Spleen (tissue), 13 donors: ENCODE measurements at places on chromosomes 5 and 9.

DNA sequence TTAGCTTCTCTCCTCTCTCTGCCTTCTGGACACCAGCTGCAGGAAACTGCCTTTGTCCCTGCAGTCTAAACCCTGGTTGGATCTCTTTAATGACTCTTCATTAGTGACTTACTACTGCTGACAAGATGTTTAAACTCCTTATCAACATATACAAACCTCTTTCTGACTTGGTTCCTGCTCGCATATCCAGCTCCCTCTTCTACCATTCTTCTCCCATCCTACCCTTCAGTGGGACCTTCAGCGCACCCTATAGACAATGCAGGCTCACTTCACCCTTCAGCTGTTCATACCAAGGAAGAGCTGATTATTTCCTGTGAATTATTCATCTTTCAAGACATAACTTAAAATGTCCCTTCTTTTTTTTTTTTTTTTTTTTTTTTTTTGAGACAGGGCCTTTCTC, 436.5 kb downstream of the KIAA0825 start:
- no peak for DNase-seq

DNA sequence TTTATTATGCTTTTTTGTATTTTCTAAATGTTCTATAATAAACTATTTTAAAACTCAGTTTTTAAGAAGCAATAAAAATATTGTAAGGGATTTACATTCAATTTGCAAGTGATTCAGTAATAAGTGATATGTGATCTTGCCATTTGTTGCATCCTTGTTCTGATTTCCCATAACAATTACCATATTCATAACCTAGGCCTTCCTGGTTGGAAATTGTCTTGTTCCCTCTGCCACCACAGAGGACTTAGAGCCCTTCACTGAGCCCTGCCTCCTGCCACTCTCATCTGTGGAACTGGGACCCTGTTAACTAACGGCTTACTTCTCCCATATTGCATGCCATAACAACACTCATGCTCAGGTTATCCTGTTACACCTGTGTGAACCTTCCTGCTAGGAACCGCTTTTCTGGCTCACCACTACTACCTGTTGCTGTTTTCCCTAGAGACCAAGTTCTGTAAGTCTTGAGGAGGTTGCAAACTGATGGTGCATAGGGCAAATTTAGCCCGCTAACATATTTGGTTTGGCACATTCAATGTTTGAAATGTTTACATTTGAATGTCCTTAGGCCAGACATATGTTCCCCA, 32.9 kb upstream of the DTWD2 start:
- DNase-seq, result no peak

DNA sequence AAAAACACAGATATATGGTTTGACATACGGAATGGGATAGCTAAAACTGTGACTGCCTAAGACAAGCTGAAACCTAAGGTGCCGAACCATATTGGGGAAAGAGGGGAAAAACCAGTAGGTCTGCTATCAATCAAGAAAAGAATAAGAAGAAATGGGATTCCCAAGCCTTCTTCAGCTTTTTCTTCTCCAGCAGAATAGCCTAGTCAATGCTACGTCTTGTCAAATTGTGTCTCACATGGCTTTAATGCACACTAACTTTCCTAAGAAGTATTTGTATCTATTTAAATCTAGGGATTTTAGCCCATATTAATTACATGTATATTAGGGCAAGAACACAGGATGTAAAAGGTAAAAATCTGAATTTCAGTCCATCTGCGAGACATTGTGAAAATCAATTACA, 797 bp upstream of the FBXO38 start:
- no peak for DNase-seq

GRCh38 chr9:129574911-129575585, 45.9 kb downstream of the C9orf50 start:
- no peak for DNase-seq

DNA sequence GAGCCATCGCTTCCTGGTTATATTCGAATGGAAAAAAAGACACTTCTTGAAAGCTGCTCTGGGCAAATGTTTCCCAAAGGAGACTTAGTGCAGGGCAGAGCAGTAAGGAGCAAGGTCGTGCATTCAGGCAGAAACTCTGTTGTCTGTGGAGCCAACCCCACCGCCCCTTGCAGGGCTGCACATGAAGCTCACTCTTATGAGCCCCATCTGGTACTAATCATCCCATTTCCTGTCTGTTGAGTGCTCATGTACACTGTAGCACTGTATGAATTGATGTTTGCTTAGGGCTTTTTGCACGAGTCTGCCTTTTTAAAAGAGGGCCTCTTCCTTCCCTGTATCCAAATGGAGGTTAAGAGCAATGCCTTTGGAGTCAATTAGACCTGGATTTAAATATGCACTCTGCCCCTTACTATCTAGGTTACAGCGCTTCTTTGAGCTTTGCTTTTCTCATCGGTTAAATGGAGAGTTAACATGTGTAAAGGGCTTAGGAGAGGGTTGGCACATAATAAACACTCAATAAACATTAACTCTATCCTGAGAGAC, 25.4 kb downstream of the HMHB1 start:
- DNase-seq, result no peak

- DNase-seq, result no peak
Observed at GRCh38 chr5:172245703-172246125, 37.9 kb downstream of the UBTD2 start.

DNA sequence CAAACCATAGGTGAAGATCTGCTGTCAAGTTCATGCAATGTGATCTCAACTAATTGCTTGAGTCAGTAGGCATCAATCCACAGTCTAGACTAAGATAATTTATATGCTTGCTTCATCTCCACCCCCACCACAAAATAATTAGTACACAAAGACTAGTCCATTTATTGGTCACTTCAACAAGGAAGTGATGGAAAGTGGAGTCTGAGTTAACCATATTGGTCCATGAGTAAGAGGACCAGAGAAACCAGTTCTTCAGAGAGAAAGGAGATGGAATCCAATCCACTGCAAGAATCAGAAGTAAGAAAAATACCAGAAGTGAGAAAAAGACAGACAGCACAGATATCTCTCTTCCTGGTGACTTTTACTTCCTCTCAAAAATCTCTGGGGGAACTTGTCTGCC, 366.5 kb downstream of the CHSY3 start:
- no peak for DNase-seq

DNA sequence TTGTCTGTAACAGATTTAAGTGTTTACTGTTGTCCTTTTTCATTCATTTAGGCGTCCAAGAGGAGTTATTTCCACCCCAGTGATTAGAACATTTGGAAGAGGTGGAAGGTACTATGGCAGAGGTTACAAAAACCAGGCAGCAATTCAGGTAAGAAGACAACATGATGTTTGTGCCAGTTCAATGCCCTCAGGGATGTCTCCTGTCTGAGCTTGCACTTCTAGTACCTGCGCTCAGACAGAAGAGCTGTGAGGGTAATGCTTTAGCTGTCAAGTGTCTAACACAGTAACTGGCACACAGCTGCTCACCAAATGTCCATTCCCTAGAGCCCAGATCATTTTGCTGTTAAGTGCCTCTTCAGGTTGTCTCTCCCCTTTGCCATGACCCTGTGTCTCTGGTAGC, 14.2 kb upstream of the PHF2 start:
- DNase-seq, result no peak

- no peak for DNase-seq
Observed at GRCh38 chr5:31671339-31671741, 32.4 kb downstream of the PDZD2 start.

- no peak for DNase-seq
Observed at GRCh38 chr5:136143312-136143711, 10.7 kb downstream of the SMAD5 start.

GRCh38 chr9:121185774-121186403, 15.8 kb downstream of the RAB14 start:
- DNase-seq, result no peak

GRCh38 chr5:149561848-149562247, 10.6 kb upstream of the CSNK1A1 start:
- DNase-seq, result no peak

DNA sequence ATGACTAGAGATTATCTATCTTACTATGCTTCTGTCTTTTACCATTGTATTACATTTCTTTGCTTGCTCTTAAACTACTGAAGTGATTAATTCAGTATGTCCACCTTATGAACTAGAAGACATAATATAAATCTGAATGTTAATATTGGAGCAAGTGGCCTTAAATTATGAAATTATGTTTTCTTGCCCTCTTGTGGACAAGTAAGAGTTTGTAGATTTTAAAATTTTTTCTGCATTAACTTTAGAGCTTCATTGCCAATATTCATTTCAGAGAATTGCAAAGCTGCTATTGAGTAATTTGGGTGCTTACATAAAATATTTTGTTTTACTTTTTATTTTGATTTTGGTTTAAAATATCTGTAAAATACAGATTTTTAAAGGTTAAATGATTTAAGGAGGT, 55.3 kb downstream of the RANBP17 start:
- DNase-seq, result no peak

DNA sequence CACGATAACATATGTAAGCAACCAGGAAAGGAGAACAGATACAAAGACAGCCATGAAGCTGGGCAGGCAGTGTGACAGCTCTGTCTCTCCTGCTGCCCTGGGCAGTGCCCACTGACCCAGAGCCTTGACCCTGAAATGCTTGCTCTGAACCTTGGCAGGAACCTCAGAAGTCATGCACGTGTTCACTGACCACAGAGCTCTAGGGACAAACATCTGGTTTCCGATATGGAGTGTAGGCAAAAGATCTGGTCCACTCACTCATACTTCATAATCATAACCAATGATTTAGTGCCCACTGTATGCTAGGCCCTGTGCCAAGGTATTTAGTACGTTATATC, 102.6 kb downstream of the FSTL4 start:
- no peak for DNase-seq

- no peak for DNase-seq
Observed at GRCh38 chr5:16916262-16916878, 19.7 kb downstream of the MYO10 start.

- no peak for DNase-seq
Observed at GRCh38 chr5:110853267-110853666, 114.5 kb downstream of the SLC25A46 start.

GRCh38 chr9:14179449-14179848, 134.5 kb downstream of the NFIB start:
- DNase-seq, result no peak

DNA sequence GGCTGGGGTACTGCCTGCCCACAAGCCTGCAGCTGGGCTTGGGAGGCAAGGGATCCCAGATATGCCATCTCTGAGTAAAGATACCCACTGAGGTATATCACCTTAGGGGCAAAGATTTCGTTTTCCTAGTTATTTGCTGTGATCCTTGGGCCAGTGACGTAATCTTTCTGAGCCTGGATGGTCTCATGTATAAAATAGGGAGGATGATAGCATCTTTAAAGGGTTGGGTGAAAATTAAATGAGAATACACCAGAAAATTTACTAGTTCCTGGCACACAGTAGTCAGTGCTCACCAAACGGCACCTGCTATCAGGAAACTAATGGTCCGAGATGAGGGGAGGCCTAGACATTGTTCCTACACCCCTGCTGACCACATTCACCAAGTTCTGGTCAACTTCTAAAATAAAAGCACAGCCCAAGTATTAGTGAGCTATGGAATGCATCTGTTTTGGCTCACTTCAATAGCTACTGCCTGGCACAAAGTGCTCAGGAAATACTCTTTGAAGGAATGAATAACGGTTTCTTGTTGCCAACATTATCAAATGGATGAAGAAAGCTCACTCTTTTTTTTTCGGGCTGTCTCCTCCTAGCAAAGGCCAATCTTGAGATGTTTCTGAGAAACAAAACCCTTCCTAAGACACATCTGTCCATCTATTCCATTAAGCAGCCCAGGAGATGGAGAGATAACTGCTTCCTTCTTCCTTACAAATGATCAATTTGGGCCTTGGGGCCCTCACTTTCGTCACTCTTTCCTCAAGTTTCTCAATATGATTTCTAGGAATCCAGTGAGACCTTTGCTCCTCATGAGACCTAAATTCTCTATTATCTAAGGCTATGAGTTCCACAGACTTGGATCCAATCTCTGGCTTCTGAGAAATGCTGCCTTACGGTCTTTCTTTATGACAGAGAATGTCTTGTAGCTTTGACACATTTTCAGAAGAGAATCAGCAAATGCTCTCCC, 98.2 kb downstream of the DPYSL3 start:
- no peak for DNase-seq

DNA sequence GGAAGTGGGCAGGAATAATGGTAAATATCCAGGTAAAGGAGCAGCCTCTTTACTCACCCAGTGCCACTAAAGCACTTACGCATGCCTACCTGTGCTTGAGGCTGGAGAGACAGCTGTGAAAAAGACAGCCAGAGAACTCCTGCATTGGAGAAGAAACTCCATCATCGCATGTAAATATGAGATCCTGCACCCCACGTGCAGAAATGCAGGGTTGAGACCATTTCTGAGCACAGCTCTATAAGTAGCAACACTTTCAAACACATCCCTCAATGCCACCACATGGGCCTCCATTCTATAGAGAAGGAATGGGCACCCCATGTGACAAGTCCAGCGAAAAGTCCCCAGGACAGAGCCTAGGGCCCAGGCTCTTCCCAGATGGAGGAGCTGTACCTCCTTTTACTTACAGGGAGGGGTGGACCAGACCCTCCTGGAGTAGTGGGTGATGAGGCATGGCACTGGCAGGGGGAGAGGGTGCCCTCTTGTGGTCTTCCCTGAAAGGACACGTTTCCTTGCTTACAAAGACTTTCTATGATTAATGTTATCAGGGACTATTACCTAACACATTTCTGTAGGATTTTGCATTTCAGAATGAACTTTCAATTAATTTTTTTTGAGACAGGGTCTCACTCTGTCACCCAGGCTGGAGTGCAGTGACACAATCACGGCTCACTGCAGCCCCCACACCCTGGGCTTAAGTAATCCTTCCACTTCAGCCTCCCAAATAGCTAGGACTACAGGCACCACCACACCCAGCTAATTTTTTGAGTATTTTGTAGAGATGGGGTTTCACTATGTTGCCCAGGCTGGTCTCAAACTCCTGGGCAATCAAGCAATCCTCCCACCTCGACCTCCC, 55.3 kb upstream of the IL17B start:
- DNase-seq, result no peak

DNA sequence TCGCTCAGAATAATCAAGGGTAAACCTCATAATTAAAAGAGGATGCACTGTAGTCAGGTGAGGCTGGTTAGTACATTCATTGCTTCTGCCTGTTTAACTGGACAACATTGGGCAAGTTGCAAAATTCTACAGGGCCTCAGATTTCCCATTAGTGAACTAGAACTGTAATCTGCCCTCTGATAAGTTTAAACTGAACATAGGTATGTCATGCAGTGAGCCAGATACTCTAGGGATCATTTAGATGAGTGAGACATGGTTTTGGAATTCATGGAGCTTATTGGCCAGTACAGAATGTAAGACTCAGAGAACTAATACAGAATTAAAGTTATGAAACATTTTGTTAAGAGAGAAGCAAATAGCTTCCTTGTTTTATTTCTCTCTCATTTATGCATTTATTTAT, 35.9 kb downstream of the RNF44 start:
- no peak for DNase-seq

DNA sequence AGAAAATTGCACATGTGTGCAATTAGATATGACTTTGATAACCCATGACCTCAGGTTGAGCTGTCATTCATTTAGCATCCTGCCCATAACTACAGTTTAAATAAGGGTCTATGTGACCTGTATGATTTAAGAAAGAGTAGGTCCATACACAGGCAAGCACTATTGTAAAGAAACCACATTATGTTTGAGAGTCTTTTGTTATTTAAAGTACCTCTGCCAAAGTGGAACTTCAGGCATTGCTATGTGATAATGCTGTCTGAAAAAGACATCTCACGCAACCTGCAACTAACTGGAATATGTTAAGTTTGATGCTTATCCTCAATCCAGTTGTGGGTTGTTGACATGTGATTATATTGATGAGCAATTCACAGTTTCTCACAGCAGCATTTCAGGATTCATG, 317.0 kb downstream of the TMEM161B start:
- no peak for DNase-seq

GRCh38 chr9:118693645-118694044, 675.6 kb downstream of the BRINP1 start:
- no peak for DNase-seq
